NCI-H2081 (cell line): ENCODE measurements at places on chromosomes 16 and 17.

- DNase-seq = peak; percentile 8
Observed at GRCh38 chr16:82328881-82329469, 159.0 kb upstream of the MPHOSPH6 start.

- DNase-seq = no peak
Observed at GRCh38 chr16:69479775-69480174, 55.4 kb downstream of the CYB5B start.

DNA sequence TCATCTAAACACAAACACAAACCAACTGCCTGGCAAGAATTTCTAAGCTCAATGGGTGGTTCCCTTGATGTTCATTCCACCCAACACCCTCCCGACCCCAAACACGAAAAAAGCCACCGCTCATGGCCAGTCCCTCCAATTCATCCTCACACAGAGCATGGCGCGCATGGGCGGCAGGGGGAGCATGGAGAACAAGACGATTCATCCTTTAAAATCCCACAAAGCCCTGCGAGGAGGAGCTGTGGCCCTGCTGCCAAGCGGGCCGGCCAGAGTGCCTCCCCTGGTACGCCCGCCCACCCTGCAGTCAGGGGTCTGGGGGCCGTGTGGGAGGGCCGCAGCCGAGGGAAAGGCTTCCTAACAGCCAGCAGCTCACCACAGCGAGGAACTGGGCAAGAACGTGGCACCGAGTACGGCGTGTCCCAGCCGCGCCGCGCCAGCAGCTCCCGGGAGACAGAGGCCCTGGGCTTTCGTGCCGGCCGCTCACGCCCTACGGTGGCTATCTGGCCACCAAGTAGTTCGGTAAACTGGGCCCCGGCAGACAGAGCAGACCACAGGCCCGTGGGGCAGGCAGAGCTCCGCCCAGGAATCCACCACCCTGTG is 60.9 kb downstream of the KLHDC4 start:
- DNase-seq = no peak

DNA sequence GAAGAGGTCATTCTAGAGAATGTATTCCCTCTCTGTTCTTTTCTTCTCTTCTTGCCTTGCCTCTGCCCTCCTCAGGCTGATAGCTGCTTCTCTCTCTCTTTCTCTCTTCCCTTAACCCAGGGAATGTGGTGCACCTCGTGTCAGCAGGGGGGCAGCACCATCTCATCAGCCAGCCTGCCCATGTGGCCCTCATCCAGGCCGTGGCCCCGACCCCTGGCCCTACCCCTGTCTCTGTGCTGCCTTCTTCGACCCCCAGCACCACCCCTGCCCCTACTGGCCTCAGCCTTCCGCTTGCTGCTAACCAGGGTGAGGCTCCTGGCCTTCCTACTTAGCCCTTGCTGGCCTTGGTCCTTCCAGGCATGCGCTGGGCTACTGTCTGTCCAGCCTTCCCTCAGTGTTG is 23.5 kb downstream of the SRCAP start:
- no peak for DNase-seq

- no peak for DNase-seq
Observed at GRCh38 chr16:54647216-54647615, 283.4 kb upstream of the IRX5 start.

GRCh38 chr16:15575293-15576049 is 67.5 kb downstream of the MARF1 start:
- DNase-seq = no peak

- no peak for DNase-seq
Observed at GRCh38 chr16:24844101-24845030, 1.4 kb upstream of the SLC5A11 start.

DNA sequence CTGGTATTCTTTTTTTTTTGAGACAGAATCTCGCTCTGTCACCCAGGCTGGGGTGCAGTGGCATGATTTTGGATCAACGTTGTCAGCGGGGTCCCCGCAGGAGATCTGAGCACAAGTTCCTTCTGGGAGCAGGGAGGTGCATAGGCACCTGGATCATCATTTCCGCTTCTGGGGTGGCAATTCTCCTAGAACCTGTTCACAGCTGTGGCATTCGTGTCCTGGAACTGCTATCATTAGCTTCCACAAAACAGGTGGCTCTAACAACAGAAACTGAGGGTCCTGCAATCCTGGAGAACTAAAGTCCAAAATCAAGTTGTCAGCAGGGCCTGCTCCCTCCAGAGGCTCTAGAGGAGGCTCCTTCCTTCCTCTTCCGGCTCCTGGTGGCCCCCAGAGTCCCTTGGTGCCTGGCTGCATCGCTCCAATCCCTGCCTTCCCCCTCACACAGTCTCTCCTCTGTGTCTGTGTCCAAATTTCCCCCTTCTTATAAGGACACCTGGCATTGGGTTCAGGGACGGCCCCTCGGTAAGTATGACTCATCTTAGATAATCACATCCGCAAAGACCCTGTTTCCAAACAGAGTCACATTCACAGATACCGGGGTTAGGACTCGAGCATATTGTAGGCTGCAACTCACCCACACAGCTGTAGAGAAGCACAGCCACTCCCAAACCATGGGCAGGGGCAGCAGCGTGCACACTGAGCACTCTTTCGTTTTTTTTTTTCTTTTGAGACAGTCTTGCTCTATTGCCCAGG is 43.5 kb upstream of the KLHDC4 start:
- no peak for DNase-seq
